ENCODE measurements at places on chromosomes 5 and 9. TPM values are rescaled to one million over a fixed set of nuclear protein-coding genes. Genes with fewer than 3 reads are reported as not detected.

The SLC36A2 gene
- polyA plus RNA-seq: 6.3 TPM

The BTNL3 gene
- polyA plus RNA-seq: 0.10 TPM

The NR2F1-AS1 gene
- polyA plus RNA-seq: 52.7 TPM

The SOWAHA gene
- polyA plus RNA-seq: 5.1 TPM

The CAVIN4 gene
- 2.7 TPM for polyA plus RNA-seq

The SAXO1 gene
- polyA plus RNA-seq: 0.14 TPM

The CCDC171 gene
- polyA plus RNA-seq: 6.6 TPM

The REEP2 gene
- polyA plus RNA-seq: 12.9 TPM

The SEMA6A gene
- polyA plus RNA-seq: 61.6 TPM

The SAP30L gene
- polyA plus RNA-seq: 52.2 TPM

The PCDHB9 gene
- polyA plus RNA-seq: 4.2 TPM

The TEX48 gene
- not detected for polyA plus RNA-seq

The GABRB2 gene
- polyA plus RNA-seq: 1.2 TPM

The UGT3A1 gene
- polyA plus RNA-seq: 114 TPM

The ERCC8 gene
- 25.5 TPM for polyA plus RNA-seq

The TEK gene
- 53.4 TPM for polyA plus RNA-seq

The CTXN3 gene
- not detected for polyA plus RNA-seq

The WDR38 gene
- 0.19 TPM for polyA plus RNA-seq

The CHSY3 gene
- polyA plus RNA-seq: 3.0 TPM

The IL17B gene
- 1.8 TPM for polyA plus RNA-seq

The SLC45A2 gene
- polyA plus RNA-seq: 0.16 TPM

The TRIM23 gene
- polyA plus RNA-seq: 21.7 TPM

The WHRN gene
- 8.4 TPM for polyA plus RNA-seq

The GRM6 gene
- 2.0 TPM for polyA plus RNA-seq

The FAM120A gene
- 69.7 TPM for polyA plus RNA-seq

The PLAC8L1 gene
- polyA plus RNA-seq: 2.6 TPM

The TRPM6 gene
- 1.3 TPM for polyA plus RNA-seq
